ENCODE measurements at places on chromosomes 11 and 22.

DNA sequence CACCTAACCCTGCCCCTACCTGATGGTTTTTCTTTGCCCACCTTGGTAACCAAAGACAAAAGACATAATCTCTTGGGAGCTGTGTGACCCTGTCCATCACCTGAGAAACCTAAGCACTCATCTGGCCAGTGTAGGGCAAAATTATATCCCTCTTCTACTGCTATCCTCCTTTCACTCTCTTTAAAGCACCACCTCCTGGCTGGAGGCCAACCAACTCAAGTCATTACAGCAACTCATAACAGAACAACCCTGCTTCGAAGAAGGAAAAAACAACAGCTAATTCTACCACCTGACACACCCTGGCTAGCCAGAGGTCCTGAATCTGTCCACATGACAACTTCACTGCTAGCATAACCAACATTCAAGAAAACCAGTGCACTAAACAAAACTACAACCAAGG lies 45.5 kb downstream of the GAS2 start:
- no peak for DNase-seq

DNA sequence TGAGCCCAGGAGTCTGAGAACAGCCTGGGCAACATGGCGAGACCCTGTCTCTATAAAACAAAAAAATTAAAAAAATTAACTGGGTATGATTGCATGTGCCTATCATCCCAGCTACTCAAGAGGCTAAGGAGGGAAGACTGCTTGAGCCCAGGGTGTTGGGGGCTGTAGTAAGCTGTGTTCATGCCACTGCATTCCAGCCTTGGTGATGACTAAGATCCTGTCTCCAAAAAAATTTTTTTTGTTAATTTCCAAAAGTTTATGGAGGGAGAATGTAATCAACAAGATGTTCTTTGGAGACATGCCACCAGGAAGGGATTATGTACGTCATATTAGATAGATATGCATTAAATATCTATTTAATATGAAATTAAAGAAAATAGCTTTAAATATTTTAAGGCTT lies 267.5 kb downstream of the SBF2 start:
- no peak for DNase-seq

DNA sequence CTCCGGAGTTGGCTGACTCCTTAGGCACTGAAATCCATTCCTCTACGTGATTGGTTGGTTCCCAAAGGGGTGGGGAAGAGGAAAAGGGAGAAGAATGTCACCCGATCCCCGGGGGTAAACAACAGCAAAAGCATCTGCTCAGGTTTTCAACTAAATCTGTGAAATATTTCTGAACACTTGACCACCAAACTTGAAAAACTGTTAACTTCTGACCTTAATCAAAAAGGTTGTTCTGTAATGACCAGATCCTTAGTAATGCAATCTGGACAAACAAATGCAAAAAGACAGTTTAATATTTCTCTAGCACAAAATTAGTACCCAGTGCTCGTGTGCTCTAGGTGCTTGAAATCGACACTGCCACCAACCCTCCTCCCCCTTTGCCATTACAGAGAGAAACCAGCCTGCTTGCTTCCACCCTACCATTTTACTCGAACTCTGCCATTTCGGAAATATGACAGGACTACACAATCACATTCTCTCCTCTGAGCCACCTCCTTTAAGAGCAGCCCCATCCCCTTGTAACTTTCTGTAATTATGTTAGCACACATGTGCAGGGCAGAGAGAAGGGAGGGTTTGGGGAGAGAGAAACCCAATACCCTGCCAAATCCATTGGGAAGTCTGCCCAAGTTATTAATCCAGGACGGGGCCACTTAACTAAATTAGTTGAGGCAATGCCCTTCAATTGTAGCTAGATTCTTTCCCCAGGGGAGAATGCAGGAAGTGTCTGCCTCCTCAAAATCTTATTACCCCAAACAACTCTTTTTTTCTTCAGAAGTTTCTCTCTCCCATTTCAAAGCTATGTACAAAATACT lies 113.8 kb downstream of the RBFOX2 start:
- peak; percentile 33 for DNase-seq

DNA sequence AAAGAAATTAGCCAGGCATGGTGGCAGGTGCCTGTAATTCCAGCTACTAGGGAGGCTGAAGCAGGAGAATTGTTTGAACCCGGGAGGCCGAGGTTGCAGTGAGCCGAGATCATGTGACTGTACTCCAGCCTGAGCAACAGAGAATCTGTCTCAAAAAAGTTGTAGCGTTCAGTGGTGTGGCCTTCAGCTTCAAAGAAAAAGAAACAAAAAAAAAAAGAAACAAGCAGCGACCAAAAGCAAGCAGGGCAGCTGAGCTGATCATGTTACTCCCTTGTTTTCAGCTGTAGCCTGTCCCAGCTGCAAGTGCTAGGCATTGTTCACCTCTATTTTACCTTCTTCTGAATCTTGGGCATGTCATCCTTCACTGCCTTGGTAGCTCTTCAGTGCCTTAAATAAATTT lies 37.0 kb downstream of the SFI1 start:
- no peak for DNase-seq
